ENCODE measurements at places on chromosomes 7 and 10. TPM values are rescaled to one million over a fixed set of nuclear protein-coding genes. Genes with fewer than 3 reads are reported as not detected.

ARHGEF35 gene
- not detected for total RNA-seq

C10orf62 gene
- total RNA-seq, result not detected

DNA sequence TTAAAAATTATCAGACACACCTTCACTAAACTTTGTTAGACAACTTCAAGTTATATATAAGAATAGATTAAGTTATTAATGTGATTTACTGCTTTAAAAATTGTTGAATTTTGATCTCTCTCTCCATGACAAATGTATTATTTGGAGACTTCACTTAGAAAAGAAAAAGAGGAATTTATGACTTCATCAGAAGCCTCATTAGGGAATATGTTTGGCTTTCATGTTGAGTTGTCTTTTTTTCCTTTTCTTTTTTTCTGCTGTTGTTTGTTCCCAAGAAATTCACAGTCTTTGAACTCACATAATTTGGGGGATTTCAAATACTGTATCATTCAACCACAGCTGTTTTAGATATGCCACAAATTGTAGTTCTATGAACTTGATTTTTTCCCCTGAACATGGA is 149.5 kb downstream of the PPP1R9A start:
- no peak for DNase-seq

MKX gene
- not detected for total RNA-seq

DNA sequence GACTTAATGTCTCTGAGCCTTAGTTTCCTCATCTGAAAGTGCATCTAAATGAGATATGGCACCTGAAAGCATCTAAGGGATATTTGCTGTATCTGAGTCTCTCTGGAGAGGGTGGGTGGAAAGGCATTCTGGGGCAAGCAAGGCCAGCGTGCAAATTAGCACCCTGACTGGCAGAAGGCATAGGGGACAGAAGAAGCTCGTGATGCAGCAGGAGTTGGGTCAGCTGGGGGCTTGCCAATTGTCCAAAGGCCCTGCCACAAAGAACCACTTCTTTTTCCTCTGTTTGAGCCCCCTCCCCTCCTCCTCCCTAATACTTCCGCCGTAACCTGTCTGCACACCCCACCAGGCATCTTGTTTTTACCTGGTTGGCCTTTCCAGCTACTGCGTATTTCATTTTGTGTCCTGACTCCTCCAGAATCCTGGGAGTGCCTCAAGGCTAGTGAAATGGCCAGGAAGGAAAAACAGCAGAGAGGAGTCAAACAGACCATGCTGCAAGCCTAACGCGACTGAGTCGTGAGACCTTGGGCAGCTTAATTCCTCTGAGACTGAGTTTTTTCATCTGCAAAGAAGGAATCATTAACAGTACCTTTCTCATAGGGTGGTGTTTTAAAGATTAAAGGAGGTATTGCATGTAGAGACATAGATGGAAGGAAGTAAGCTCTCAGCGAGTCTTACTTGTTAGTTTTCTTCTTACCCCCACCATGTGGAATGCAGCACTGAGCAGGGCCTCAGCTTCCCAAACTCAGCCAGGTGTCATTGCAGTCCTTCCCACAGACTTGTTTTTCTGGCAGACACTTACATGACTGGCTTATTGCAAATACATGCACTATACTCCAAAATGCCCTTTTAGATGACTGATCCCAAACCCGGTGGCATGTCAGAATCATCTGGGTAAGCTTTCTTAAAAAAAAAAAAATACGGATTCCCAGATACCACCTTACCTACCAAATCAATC is 49.1 kb upstream of the MXI1 start:
- no peak for DNase-seq

GRCh38 chr10:130787243-130787642 is 524.3 kb downstream of the TCERG1L start:
- no peak for DNase-seq

DNA sequence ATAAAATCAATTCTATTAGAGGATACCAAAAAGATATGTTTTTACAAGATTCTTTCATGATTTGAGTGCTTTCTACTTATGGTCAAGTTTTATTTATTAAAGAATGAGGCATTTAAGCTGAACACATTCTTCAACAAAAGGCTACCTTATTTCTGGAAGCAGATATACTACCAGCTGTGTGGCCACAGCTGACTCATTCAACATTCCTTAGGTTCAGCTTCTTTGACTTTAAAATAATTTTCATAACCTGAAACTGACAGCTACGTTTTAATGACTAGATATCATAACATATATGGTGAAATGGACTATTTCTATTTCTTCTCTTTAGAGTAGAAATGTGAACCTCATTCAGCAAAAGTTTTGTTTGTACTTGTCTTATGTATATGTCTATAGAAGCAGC is 414.2 kb upstream of the SEMA3C start:
- DNase-seq, result no peak

DNA sequence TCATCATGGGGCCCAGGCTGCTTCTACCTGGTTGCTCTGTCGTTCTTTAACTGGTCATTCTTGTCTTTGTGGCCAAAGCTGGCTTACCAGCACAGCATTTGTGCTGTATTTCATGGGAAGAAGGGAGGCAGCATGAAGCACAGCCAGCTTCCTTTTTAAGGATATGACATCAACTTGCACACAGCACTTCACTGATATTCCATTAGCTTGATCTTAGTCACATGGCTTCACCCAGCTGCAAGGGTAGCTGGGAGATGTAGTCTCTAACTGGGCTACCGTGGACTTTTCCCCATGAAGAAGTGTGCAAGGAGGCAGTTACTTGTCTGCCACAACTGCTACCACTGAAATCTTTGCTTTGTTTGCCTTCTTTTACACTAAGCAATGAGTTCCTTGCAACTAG is 525.2 kb downstream of the LRMDA start:
- peak; percentile 8 for DNase-seq

MCM10 gene
- 87.8 TPM for total RNA-seq

GRCh38 chr7:87105401-87105800 is 45.9 kb upstream of the ELAPOR2 start:
- no peak for DNase-seq

SGMS1 gene
- total RNA-seq, result 57.5 TPM

DNA sequence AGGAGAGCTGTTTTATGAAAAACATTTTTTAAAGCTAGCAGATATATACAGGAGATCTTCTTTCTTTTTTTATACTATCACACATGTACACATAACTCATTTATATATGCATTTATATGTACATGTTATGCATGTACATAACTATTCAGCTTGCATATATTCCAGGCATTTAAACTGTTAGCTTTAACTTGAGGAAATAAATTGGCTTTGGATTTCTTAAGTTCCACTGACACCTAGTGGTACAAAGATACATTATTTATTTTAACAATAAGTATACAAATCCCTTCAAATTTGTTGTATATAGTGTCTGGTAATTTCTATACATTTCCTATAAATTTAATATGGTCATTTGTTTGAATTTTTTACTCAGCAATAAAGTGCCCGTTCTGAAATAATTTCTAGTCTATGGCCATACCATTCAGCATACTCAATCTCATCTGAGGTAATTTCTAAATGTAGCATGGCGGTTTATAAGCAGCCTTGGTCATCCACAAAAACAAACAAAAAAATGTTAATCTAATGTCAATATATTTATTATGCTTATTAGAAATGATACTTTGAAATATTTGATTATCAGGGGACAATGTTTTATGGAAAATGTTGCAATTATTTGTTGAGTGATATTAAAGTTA is 11.6 kb downstream of the ZDHHC6 start:
- peak; percentile 45 for DNase-seq

DNA sequence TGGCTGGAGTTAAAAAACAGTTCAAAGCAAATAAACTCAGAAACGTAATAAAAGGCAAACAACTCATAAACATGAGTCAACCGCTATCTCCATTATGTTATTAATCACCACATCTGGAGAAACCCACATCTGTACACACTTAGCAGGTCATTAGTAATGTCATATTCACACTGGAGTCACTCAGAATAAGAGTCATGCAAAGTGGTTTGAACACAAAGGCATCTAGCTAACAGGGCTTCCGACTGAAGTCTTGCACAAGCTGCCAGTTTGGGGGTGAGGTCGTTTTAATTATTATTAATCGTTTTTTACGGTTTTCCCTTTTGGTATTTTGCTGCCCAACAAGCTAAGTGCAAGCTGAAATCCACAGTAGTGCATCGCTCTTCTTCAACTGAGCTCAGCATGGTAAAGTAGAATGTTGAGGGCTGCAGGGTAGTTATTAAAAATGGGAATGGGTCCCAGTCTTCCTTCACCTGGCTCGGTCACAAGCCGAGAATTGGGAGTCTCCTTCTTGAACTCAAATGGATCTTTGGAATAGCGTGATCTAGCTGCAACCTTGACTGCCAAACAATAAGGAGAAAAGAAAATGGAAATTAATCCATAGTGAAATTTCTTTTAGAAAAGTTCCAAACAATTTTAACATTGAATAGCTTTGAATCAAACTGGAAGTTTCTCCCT is 663.5 kb downstream of the KCNMA1 start:
- no peak for DNase-seq

- DNase-seq, result peak; percentile 72
Measured at GRCh38 chr10:63720072-63720537, 198.9 kb downstream of the REEP3 start.

DNA sequence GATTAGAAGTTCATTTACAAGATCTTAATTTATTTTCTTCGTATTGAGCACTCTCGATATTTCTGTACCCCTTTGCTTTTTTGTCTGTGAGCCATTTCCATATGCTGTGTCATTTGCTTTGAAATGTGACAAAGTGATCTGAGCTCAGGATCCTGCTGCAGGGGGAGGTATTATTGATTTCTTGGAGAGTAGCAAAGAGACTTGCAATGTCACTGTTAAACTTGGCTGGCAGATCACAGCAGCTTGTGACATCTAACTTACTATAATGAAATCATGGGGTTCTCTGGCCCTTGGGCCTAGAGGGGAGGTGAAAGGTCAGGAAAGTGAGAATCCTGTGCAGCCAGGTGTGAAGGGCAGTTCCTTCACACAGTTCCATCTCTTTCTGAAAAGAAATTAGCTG is 923.4 kb downstream of the REEP3 start:
- no peak for DNase-seq

TUBB8 gene
- total RNA-seq, result not detected

C10orf105 gene
- total RNA-seq, result 0.09 TPM

- no peak for DNase-seq
Measured at GRCh38 chr7:21500117-21500832, 42.6 kb upstream of the DNAH11 start.

Measured in OCI-LY7 (cell line).